Stimulated activated CD8-positive, alpha-beta memory T cell treated with anti-CD3 and anti-CD28 coated beads, Interleukin-4, amount 100 ng/mL, for 1 hour (primary cell): ENCODE measurements at places on chromosomes 7 and 10.

DNA sequence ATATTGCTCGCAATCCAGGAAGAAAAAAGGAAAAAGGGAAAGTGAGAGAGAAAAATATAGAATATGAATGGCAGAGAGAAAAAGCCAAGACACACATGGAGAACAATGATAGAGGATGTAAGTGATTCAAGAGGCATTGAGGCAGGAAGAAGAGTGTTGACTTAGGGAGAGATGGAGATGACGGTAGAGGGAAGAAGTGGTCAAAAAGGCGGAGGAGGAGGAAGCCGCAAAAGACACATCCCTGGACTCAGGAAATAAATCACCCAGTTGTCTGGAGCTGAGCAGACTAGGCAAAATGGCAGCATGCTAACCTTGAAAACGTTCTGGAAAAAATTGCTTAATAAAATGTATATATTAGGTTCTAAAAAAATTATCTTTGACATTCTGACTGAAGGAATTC, 17.7 kb upstream of the GPR37 start:
- no peak for DNase-seq

GRCh38 chr10:74874649-74875048, 48.2 kb downstream of the KAT6B start:
- no peak for DNase-seq

DNA sequence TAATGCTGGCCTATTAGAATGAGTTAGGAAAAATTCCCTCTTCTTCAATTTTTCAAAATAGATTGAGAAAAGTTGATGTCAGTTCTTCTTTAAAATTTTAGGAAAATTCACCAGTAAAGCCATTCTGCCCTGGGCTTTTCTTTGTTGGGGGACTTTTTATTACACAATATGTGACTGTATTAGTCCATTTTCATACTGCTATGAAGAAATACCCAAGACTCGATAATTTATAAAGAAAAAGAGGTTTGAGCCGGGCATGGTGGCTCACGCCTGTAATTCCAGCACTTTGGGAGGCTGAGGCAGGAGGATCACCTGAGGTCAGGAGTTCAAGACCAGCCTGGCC, 12.7 kb downstream of the TAS2R40 start:
- no peak for DNase-seq

DNA sequence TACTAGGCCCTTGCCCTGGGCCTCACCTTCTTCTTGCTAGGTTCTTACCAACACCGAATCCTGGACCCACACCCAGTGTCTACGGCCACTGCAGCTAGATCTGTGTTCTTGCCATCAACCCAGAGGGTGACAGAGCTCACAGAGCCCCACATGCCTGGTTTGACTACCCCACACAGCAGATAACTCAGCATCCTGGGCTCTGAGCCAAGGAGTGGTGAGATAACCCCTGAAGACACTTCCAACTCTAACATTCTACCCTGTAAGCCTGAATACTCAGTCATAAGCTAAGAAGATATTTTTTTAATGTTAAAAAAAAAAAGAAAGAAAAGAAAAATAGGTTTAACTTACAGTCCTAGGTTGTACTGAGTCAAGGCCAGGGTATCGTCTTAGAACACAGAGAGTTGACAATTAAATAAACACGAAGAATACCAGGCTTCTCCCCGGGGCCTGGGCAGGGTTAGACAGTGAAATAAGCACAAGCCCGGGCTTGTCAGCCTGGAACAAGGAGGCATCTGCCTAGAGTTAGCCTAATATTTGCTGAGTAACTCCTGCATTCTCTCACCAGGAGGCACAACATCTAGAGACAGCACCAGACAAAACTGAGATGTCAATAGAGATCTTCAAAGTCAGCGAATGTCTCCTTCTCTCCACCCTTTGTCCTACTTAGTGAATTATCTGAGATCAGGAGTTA, 556.5 kb upstream of the LRRN3 start:
- DNase-seq: no peak

GRCh38 chr10:5609952-5610616, 56.3 kb downstream of the ASB13 start:
- DNase-seq: no peak

GRCh38 chr10:81472927-81473470, 402.0 kb upstream of the NRG3 start:
- DNase-seq: no peak

DNA sequence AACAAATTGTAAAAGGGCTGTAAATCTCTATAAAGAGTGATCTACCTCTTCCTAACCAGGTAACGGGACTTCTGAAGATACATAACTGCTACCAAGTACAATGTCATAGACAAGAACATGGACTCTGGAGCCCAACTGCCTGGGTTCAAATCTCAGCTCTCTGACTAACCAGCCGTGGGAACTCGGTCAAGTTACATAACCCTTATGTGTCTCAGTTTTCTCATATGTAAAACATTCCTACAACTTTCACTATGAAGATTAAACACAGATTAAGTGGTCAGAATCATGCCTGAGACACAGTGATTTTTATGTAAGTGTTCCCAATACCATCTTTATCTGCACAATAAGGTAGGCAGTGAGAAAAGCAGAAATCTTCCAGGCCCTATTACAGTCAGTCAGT, 52.6 kb downstream of the ITGB1 start:
- DNase-seq: no peak

GRCh38 chr7:127962589-127963361, 68.5 kb downstream of the LRRC4 start:
- no peak for DNase-seq

- no peak for DNase-seq
Measured at GRCh38 chr7:15396210-15397158, 165.3 kb downstream of the AGMO start.

DNA sequence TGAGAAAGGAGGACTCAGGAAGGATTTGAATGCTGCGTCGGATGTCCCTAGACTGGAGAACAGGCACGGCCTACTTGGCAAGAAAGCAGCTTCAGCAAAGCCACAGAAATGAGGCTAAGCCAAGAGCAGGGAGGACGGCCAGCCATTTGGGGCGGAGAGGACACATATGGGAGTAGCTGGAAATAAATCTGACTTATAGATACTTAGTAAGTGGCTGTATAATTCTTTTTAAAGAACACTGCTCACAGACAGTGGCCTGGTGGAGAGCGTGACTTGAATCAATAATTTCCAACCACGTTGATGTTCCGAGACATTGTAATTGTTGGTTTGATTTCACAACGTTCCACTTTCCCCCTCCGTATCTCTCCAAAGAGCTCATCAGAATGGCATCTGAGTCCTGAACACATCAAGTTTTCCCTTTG, 67.7 kb upstream of the JCAD start:
- DNase-seq: no peak

- no peak for DNase-seq
Measured at GRCh38 chr7:128004623-128005022, 26.6 kb downstream of the LRRC4 start.

DNA sequence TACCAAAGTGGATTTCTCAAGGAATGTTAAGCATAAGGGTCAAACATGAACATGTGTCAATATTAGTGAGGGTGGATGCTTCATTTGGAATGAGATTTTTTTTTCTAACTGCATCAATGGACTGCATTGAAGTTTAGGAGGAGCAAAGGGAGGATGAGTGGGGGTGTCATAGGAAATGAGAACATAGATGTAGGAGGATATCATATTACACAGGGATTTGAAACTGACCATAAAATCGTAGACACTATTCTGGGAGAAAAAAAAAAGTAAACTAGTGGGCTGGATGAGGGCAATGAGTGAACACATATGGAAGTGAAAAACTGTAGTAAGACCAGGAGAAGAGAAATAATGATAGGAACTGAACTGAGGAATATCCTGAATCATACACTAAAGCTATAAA, 109.4 kb downstream of the SEMA3A start:
- no peak for DNase-seq

DNA sequence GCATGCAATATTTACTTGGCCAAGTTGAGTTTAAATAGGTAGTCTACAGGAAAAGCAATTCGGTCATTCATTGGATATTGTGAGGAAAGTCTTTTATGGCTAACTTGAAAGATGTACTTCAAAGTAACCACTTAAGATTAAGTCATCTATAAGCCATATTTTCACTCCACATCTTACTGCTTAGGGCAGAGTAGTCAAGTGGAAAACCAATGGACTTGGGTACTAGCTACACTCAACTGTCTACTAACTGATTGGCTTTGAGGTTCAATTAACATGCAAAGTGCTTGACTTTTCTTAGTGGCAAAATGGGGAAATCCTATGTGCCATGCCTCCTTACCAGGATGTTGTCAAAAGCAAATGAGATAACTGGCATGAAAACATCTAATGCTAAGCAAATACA, 51.0 kb downstream of the CAV1 start:
- no peak for DNase-seq

DNA sequence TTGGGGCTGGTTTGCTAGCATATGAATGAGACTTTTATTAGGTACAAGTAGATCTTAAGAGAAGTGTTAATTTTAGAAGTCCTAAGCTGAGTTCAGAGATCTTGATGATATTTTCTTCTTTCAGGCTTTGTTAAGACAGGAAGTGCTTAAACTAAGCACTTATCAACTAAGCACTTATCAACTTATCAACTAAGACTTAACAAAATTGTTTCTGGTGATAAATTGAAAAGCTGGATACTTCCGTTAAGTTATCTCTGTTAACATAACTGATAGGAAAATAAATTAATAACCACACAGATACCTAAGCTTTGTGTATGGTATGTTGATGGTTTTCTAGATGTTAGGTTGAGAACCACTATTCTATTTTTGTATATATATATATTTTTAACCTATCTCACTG, 113.7 kb downstream of the PHTF2 start:
- no peak for DNase-seq
